ENCODE measurements at places on chromosomes 16 and 17.
A peak's percentile ranks its signal among the peaks of the same experiment; 100 is the strongest.

GRCh38 chr17:67074781-67075180, 30.4 kb downstream of the CACNG1 start:
- no peak for DNase-seq

GRCh38 chr17:50072130-50072529, 16.2 kb downstream of the ITGA3 start:
- peak; percentile 66 for DNase-seq

GRCh38 chr17:49822829-49823228, 25.0 kb downstream of the TAC4 start:
- DNase-seq, result no peak

DNA sequence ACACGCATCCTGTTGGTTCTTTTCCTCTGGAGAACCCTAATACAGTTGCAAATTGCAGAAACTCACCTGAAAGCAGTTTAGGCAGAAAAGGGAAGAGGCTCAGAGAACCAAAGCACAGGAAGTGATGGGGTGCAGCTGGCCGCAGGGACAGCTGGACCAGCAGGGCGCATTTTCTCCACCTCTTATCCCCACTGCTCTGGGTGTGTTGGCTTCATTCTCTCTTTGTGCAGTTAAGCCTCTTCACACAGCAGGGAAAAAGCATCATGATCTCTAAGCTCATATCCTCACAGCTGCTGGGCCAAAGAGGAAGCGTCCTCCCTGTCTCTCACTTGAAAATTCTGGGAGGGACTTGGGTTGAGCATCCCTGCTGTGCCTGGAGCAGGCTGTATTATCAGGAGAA, 20.0 kb upstream of the LRRC75A start:
- DNase-seq, result no peak

- peak; percentile 34 for DNase-seq
These were observed 23.9 kb downstream of the AMFR start for GRCh38 chr16:56401482-56401881.
